Fibroblast of mammary gland (primary cell): ENCODE measurements at places on chromosomes 2 and 18.

GRCh38 chr2:233433029-233433428 is 78.7 kb downstream of the DGKD start:
- DNase-seq, result no peak

GRCh38 chr2:241197947-241198346 is 9.5 kb downstream of the ANO7 start:
- no peak for DNase-seq

DNA sequence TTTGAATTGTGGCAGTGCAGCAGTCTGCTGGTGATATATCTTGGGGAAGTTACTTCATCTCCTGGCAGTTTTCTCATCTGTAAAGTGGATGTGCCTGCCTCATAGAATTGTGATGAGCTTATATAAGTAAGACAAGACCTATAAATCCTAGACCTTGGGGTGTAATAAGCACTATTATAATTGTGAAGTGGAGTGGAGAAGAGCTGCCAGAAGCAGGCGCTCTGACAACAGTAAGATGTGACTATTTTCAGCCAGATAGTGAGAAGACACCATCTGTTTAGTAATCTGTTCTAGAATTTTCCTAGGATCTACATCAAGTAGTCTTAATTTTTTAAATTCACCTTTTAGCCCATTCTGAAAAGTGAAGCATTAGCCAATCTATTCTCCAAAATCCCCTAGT is 85.6 kb upstream of the TSPYL6 start:
- DNase-seq, result peak; percentile 19

DNA sequence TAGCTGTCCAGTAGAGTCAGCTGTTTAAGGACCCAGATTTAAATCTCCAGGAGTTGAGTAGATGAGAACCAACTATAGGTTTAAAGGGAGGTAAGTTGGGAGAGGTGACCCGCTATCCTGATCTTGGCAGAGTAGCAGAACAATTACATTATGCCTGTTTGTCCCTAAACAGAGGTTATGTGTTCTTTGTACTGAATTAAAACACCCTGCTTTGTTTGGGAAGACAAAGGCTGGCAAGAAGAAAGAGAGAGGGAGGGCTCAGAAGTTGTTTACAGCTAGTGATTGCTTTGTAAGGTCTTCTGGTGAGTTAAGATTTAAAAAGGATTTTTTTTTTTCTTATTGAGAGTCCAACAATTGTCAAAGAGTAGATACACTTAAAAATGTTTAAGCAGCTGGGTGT is 37.3 kb downstream of the USP14 start:
- no peak for DNase-seq

DNA sequence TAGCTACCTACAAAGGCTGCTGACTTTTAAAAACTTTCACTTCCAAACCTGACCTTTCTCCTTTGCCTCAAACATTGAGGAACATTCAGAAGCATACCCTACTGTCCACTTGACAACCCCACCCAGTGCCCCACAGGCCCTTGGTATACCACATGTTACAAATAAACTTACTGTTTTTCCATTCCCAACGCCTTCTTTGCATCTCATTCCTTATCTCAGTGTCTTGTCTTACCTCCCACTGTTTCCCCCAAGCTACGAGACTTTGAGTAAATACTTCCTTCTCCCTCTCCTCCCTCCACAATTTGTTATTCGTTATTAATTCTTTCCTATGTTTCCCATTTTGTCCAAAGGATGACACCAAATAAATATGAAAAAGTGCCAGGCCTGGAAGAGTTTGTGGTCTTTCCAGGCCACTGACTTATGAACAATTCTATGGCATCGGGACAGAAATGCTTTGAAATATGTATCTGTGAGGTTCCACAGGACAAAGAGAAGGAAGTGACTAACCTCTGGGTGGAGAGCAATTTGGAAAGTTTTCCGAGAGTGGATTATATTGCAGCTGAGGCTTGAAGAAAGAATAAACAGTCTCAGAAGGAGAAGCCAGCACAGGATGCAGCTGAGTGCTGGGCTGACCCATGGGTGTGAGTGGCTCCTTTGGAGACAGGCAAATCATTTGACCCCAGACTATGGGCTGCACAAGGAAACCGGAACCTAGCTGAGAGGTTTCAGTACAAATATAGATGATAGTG is 409.0 kb downstream of the LPIN1 start:
- peak; percentile 86 for DNase-seq

DNA sequence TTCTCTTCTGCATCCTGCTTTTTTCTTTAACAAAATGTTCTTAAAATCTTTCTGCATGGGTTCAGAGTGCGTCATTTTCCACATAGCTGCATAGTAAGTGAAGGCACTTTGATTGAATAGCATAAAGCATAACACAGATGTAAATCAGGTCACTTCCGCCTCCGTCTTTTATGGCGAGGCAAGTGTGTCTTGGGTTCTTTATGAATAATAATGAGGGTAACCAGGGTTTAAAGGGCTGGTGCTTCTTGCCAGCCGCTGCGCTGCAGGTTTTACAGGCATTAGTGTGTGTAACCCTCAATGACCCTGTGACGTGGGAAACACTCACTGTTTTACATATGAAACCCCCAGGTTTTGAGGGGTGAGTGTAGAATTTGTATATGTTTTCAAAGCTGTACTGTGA is 164.2 kb downstream of the MYT1L start:
- DNase-seq, result no peak

DNA sequence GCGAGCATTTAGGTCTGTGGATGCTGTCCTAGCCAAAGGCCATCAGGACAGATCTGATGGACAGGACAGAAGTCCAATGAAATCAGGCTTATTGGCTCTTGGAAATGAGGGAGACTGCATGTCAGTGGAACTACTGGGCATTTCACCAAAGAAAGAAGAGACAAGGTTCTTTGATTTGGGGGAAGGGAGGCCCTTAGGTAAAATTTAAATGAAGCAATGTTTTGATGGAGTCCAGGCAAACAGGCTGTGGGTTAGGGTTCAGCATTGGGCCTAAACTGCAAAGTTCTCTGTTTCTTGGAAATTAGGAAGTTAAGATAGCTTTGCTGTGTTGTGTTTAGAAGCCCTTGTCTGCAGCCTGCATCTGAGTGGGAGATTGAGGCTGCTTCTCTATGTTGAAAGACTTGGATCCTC is 31.6 kb upstream of the RNF149 start:
- peak; percentile 20 for DNase-seq

- no peak for DNase-seq
These were observed 3.7 kb upstream of the ZEB2 start for GRCh38 chr2:144523596-144524117.

DNA sequence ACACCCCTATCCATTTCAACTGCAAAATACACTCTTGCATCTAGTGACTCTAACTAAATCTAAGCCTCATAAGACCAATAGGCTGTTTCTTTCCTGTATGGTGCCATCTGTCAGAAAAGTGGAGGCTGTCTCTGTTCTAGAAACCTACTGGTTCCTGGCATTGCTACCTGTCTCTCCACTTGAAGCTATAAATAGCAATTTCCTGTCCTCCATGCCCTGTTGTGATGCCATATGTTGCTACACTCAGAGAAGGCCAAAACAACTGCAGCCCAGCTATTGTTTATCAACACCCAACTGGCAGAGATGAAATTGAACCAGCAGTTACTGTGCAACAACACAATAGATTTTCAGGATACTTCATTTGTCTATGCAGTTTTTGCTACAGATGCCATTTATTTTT is 1355.1 kb upstream of the SLC39A10 start:
- no peak for DNase-seq

DNA sequence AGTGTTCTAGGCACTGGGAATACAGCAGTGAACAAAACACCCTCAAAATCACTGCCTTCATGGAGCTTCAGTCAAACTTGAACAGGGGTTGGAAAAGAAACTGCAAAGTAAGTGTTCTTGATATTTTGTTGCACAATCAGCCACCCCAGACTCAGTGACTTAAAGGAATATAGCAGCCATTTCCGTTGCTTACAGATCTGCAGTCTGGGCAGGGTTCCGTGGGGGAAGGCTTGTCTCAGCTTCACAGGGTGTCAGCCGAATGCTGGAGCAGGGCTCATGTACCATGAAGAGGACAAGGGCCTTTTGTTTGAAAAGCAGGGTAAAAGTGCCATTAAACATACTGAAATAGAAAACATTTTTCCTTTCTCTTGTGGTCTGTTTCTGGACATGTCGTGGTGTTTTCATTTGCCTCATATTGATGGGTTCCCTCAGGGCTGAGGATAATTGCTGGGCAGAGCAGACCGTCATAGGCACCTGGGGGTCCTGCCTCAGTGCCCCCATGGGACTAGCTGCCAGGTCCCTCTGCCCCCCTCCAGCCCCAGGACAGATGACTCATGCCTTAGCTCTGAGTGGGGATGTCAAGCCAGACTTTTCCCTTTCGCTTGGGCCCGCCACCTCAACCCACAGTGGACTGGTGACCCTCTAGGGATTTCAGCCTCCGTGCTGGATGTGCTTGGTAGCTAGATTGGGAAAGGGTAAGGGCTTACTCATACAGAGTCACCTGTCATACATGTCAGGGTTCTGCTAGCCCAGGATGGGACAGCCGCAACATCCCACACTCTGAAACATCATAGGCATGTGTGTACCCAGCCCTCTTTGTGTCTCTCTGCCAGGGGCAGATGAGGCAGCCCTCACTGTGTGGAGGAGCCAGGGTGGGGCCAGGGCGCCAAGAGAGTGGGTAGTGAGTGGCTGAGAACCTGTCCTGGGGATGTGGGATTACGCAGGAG is 96.5 kb downstream of the PTPRM start:
- DNase-seq, result peak; percentile 4

DNA sequence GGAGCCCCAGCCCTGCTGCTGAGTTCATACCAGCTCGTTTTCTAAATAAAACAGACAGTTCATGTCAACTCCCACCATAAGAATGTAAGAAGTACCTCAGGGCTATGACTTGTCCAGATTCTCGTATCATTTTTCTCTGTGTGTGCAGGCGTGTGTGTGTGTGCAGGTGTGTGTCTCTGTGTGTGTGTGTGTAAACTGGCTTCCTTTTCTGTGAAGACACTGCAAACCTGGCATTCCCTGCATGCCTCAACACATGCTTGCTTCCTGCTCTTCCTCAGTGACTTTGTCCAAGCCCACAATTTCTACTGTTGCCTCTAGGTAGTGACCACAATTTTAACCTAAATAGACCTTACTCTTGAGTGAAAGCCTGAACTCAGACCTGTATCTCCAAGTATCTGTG is 879.0 kb downstream of the SLC4A3 start:
- no peak for DNase-seq

GRCh38 chr2:215626812-215627281 is 191.0 kb upstream of the FN1 start:
- DNase-seq, result peak; percentile 38

GRCh38 chr18:35376393-35376741 is 770 bp downstream of the ZNF396 start:
- DNase-seq, result no peak

- no peak for DNase-seq
These were observed 2.3 kb downstream of the OBSL1 start for GRCh38 chr2:219569041-219569440.

DNA sequence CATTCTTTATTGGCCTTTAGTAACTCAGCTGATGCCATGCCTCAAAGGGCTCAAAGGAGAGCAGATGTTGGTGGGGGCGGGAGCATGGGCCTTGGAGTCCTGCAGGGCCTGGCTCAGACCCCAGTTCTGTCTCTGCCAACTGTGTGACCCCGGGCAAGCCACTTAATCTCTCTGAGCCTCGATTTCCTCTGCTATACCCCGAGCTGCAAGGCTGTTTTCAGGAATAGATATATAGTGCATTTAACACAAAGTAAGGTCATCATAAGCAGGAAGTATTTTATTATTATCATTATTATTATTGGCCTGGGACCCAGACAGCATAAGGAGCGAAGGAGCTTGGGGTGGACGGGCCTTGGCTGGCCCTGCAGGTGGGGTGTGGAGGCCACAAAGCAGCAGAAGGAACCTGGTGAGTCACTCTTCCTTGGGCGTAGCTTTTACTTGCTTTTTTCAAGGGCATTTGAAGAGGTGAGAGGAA is 162.7 kb downstream of the INHBB start:
- no peak for DNase-seq

DNA sequence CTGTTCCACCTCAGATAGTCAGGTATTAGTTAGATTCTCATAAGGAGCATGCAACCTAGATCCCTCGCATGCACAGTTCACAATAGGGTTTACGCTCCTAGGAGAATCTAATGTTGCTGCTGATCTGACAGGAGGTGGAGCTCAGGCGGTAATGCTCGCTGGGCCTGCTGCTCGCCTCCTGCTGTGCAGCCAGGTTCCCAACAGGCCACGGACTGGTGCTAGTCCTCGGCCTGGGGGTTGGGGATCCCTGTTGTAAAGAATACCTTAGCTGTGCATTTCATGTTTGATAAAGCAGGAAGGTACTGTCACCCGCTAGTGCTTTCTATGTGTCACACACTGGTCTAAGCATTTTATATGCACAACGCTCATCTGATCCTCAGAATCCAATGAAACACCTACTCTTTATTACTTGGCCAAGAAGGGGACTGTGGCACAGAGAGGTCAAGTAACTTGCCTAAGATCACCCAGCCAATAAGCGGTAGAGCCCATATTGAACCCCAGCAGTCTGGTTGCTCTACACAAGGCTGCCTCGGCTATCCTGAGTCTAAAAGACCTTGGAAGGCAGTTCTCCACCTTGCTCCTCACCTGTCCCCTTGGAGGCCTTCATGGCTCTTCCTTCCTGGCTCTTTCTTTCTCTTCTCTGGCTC is 35.8 kb downstream of the SLC4A3 start:
- no peak for DNase-seq

DNA sequence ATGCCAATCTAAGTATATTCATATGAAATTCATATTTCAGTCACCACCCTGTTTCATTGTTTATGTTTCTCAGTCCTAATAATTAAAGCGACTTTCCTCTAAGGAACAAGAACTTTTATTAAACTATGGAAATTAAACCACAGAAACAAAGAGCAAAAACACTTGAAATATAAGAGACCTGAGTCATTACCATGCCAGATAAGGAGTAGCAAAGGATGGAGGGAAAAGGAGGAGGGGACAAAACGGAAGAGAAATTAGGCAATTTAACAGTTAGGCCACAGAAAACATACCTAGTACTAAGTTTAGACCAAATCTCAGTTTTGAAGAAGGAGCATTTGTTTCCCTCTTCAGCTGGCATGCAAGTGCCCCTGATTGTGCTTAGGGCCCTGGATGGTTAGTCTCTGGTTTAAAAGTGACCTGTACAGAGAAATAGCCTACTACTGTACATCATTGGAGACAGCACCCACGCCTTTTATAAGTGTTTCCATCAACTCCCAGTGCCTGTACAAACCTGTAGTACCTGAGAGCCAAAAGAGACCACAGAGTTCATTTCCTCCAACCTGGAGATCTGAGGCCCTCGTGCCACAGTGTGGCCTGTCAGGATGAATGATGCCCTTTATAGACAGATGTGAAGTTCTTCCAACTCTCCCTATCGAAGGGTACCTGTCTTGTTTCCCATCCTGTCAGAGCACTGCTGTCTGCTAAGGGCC is 74.5 kb downstream of the SPATS2L start:
- peak; percentile 58 for DNase-seq
